ENCODE measurements at places on chromosomes 5 and 9. TPM values are rescaled to one million over a fixed set of nuclear protein-coding genes. Genes with fewer than 3 reads are reported as not detected.

- DNase-seq, result no peak
Observed at GRCh38 chr9:18805386-18805785, 227.6 kb downstream of the SAXO1 start.

DNA sequence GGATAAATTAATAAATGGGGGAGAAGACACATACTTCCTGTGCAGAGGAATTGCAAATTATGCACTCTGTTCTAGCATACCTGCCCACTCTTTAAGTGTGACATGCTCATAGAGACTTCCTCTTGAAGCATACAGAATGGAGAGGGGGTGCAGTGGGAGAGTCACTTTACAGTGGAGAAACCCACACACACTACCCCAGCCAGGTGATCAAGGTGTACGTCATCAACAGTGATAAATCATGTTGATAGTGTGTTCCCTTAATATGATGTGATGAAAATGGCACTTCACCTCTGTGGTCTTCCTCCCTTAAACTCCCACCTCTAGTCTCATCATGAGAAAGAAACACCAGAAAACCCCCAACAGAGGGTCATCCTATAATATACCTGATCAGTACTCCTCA, 110.0 kb downstream of the SH3GL2 start:
- DNase-seq, result no peak

DNA sequence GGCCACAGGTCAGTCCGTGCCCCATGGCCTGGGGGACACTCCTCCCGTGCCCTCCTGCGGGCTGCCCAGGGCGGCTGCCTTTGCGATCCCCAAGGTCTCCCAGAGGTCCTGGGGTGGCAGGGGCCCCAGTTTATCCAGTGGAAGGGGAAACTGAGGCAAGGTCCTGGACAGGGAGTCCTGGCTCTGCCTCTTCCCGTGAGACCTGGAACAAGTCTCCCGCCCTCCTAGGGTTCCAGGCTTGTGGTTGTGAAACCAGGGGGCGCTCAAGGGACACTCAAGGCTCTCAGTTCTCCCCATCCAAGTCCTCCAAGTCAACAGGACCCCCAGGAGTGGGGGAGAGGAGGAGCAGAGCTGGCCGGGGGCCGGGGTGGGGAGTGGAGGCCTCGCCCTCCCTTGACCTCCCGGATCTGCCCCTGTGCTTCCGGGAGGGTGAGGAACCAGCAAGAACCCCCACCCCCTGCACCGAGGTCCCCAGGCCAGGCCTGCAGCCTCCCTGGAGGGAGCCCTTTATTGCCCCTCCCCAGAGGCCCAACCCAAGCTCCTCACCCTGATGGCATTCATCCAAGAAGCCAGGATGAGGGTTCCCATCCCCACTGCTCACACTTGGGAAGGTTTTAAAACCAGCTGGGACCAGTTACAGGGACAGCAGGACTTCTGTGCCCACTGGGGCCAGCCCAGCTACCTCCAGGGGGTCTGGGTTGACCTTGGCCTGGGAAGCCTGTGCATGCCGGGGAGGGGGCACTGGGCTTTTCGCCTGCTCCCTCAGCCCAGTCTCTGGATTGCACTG, 24.7 kb upstream of the TMEM250 start:
- no peak for DNase-seq

- DNase-seq, result no peak
Observed at GRCh38 chr5:178778919-178779318, 48.5 kb upstream of the ZNF354A start.

DNA sequence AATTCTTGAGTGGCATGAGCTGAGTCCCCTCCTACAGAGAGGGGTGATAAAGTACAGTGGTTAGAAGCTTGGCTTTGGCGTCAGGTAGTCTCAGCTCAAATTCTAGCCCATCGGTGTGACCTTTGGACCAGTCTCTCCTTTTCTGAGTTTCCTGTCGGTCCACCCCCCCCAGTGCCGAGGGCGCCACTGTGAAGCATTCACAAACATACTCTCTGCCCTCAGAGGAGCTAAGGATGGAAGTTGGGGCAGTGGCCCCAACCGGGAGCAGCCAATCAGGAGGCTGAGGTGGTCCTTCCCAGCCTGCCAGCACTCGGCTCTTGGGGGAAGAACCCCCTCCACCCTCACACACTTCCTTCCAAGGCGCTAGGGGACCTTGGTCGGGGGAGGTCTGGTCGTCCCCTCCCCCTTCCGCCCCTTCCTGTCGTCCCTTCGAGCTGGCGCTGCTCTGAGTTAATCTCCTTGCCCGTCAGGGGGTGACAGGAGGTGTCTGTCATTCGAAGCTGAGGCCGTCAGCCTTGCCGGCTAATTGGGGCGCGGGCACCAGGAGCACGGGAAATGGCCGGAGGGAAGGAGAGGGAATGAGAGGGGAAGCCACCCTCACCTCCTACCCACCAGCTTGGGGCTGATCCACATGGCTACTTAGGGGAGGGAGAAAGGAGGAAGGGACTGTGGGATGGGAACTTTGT, 53.0 kb downstream of the CXXC5 start:
- DNase-seq, result no peak

Gene LHX6
- not detected for total RNA-seq

- no peak for DNase-seq
Observed at GRCh38 chr9:37997636-37998374, 71.2 kb downstream of the SHB start.

Data from osteocyte (in vitro differentiated cells).